ENCODE measurements at places on chromosomes 4 and X. TPM values are rescaled to one million over a fixed set of nuclear protein-coding genes. Genes with fewer than 3 reads are reported as not detected.

DNA sequence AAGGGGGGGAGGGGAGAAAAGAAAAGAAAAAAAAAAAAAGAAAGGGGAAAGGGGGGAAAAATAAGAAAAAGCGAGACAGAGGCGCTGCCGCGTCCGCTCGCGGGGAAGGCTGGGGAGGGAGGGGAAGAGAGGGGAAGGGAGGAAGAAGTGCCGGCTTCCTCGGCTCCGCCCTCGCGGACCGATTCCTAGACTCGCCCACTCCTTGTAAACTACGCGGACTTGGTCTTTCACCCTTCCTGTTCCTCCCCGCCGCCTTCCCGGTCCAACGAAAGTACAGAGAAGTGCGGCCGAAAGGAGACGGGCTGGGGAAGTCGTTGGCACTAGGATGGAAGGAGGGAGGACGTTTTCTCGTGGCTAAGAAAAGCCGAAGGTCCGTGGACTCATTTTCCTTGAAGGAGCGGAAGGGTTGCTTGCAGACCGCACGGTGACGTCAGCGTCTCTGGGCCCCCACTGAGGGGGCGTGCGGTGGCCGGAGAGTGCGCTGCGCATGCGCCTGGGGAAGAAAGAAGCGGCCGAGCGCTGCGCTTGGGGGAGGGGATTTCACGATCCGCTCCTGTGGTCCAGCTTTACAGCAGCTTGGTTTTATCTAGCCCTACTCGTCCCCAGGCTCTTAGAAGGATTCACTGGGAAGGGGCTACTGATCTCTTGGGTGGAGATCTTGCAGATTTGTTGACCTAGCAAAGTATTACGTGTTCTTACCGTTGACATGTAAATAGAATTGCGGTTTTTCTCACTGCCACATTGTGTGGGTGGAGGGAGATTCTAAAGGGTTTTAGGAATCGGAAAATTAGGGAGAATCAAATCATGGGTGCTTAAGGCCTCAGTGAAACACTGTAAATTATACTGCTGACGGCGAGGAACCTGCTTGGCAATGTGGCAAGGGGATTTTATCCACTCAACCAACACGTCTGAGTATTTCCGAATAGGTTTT, at the start of gene CCNI:
TSS of gene CCNI (minus strand) at position 121 of the 931 bp plus-strand sequence. CDS start 9,627 bp downstream, outside the sequence.
- peaks cover 3% of the 10 kb centered on the region for H3K27me3 ChIP-seq
- peak; percentile 96 for DNase-seq
- H3K4me3 ChIP-seq = no peak within 1 kb of the TSS
- peak within 1 kb of the TSS; percentile 100 for H3K27ac ChIP-seq

- no peaks in the 10 kb centered on the region for H3K36me3 ChIP-seq
- no peak overlapping the region for H3K27ac ChIP-seq
- H3K27me3 ChIP-seq = no peaks in the 10 kb centered on the region
- no peak for DNase-seq
- no peaks in the 10 kb centered on the region for H3K4me1 ChIP-seq
- no peak overlapping the region for H3K4me3 ChIP-seq
Measured at GRCh38 chr4:181559637-181560036, 683.6 kb upstream of the TENM3 start.

- H3K27me3 ChIP-seq = no peaks in the 10 kb centered on the region
- peaks cover 37% of the 10 kb centered on the region for H3K4me1 ChIP-seq
- H3K27ac ChIP-seq = no peak overlapping the region
Measured at GRCh38 chr4:153521478-153521877, 55.3 kb downstream of the TMEM131L start.

DNA sequence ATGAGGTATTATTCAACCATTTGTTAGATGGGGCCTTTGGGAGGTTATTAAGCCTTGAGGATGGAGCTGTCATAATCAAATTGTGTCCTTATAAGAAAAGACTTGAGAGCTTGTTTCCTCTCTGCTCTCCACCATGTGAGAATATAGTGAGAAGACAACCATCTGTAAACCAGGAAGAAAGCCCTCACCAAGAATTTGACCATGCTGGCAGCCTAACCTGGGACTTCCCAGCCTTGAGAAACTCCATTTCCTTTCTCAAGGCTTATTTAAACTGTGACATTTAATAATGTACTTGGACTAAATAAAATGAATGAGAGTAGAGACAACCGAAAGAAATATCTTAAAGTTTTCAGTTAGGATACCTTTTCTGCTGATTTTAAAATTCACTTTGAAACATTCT, 83.7 kb upstream of the GC start:
- no peak overlapping the region for H3K27ac ChIP-seq
- peaks cover 5% of the 10 kb centered on the region for H3K36me3 ChIP-seq
- H3K27me3 ChIP-seq = no peaks in the 10 kb centered on the region
- no peak overlapping the region for H3K4me3 ChIP-seq
- DNase-seq = no peak

- H3K4me3 ChIP-seq = peak overlapping the region; percentile 67
- H3K4me1 ChIP-seq = peaks cover 16% of the 10 kb centered on the region
- no peak overlapping the region for H3K27ac ChIP-seq
- peaks cover 18% of the 10 kb centered on the region for H3K27me3 ChIP-seq
Measured at GRCh38 chr4:2925931-2926860, 37.0 kb downstream of the NOP14 start.

DNA sequence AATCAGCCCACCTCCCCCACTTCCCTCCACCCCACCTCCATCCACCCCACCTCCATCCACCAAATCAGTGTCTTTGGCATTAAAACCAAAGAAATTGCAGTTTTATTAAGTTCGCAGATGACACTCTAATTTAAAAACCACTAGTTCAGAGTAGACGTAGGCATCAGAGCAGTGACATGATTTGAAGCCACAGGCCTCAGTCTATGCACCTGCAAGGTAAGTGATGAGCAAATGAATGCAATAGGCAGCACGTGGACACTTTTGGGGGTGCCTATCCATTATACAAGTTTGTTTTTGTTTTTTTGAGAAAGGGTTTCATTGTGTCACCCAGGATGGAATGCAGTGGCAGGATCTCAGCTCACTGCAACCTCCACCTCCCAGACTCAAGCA, 88.0 kb upstream of the TRIM2 start:
- H3K27ac ChIP-seq = no peak overlapping the region
- H3K27me3 ChIP-seq = peaks cover 2% of the 10 kb centered on the region
- no peaks in the 10 kb centered on the region for H3K36me3 ChIP-seq
- DNase-seq = no peak
- H3K4me3 ChIP-seq = no peak overlapping the region

DNA sequence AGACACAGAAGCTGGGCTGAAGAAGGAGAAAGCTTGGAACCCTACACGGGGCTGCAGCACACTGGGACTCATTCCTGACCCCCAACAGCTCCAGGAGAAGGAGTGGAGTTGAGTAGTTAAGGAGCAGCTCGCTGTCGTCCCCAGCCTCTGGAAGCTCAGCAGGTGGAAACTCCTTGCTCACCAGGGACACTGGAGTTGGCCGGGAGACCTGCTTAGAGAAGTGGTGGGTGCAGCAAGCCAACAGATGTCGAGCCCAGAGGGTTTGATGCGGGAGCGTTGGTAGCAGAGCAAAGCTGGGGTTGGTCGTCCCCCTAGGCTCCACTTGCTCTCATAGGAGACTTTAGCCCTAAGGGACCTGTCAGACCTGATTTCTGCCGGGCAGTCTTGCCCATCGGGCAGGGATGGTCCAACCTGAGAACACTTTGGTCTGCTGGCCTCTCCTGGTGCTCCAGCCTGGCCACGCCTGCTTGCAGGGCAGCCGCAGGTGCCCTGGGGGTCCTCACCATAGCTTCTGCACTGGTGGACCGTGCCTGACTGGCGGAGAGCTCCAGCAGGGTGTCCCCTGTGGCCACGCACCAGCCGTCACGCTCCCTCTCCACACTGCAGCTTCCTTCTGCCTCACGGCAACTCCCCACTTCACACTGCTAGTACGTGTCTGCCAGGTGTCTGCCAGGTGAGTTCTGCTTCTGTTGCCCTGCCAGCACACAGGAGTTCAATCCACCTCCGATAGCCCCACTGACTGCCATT, 353.7 kb downstream of the GASK1B start:
- peaks cover 3% of the 10 kb centered on the region for H3K27me3 ChIP-seq
- no peak for DNase-seq

- H3K4me1 ChIP-seq = no peaks in the 10 kb centered on the region
- H3K27me3 ChIP-seq = peaks cover 2% of the 10 kb centered on the region
- H3K36me3 ChIP-seq = no peaks in the 10 kb centered on the region
- H3K27ac ChIP-seq = no peak overlapping the region
- no peak overlapping the region for H3K4me3 ChIP-seq
Measured at GRCh38 chrX:70046978-70047377, 2.8 kb downstream of the AWAT2 start.

DNA sequence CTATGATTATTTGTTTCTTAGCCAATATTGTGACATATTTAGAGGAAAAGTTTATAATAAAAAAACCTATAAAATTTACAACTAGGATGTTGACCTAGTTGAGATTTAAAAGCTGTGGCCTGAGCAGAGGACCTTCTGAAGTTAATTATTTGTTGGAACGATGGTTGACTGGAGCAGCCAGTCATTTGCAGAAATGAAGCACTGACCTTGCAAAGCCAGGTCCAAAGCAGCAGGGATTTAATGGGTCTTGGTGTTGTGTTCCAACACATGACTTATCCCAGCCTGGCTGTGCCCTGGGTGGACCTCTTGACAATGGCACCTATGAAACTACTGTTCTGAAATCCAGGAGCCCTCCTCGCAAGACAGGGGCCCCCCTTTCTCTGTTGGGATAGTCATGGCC, 235.2 kb downstream of the FRAS1 start:
- no peak overlapping the region for H3K4me3 ChIP-seq
- no peak overlapping the region for H3K27ac ChIP-seq
- DNase-seq = no peak
- H3K27me3 ChIP-seq = no peaks in the 10 kb centered on the region
- peaks cover 3% of the 10 kb centered on the region for H3K36me3 ChIP-seq

DNA sequence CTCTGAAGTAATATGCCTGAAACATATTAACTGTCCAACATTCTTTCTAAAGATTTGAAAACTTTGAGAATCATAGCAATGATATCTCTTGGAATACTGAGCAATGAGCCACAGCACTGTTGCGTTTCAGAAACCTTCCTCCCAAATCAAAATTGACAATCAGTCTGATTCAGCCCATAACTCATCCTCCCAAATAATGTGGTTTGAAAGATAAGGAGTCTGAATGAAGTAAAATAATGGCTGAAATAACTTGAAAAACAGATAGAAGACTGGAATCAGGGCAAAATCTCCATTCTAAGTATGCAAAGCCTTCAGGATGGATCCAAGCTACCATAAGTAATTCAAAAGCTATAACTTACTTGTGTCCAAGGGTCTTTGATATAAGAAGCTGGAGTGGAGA, 98.6 kb upstream of the PLS3 start:
- H3K4me3 ChIP-seq = no peak overlapping the region
- H3K27ac ChIP-seq = no peak overlapping the region
- no peak for DNase-seq

- no peak for DNase-seq
- H3K4me3 ChIP-seq = no peak overlapping the region
- no peak overlapping the region for H3K27ac ChIP-seq
Measured at GRCh38 chr4:106868381-106869035, 167.6 kb downstream of the DKK2 start.

GRCh38 chrX:55619547-55619946, 3.7 kb upstream of the FOXR2 start:
- H3K27ac ChIP-seq = no peak overlapping the region
- DNase-seq = no peak
- H3K36me3 ChIP-seq = no peaks in the 10 kb centered on the region

GRCh38 chrX:114047558-114047957, 536.3 kb upstream of the HTR2C start:
- no peaks in the 10 kb centered on the region for H3K36me3 ChIP-seq
- H3K4me1 ChIP-seq = peaks cover 4% of the 10 kb centered on the region
- no peak for DNase-seq
- H3K27me3 ChIP-seq = peaks cover 1% of the 10 kb centered on the region
- no peak overlapping the region for H3K27ac ChIP-seq

GRCh38 chr4:56448301-56448700, 12.2 kb downstream of the PAICS start:
- H3K4me3 ChIP-seq = no peak overlapping the region
- no peaks in the 10 kb centered on the region for H3K27me3 ChIP-seq
- DNase-seq = no peak
- peaks cover 25% of the 10 kb centered on the region for H3K36me3 ChIP-seq

GRCh38 chrX:2266445-2267349, 234.1 kb downstream of the DHRSX start:
- H3K27ac ChIP-seq = no peak overlapping the region
- peaks cover 23% of the 10 kb centered on the region for H3K36me3 ChIP-seq
- no peak overlapping the region for H3K4me3 ChIP-seq
- H3K27me3 ChIP-seq = peaks cover 16% of the 10 kb centered on the region

DNA sequence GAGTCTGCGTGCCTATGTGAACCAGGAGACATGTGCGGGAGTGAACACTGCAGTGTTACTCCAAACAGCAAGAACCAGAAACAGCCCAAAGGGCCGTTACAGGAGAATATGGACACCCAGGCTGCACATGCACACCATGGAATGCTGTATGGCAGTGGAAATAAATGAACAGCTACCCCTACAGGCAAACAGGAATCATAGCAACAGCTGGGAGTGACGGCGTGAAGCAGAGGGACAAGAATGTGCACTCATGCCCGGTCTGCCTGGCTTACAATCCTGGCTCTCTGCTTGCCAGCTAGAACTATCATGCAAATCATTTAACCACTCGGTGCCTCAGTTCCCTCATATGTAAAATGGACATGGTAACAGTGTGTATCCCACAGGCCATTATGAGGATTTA, 16.6 kb downstream of the GPKOW start:
- peaks cover under 1% of the 10 kb centered on the region for H3K27me3 ChIP-seq
- no peaks in the 10 kb centered on the region for H3K4me1 ChIP-seq
- no peak overlapping the region for H3K4me3 ChIP-seq
- H3K27ac ChIP-seq = no peak overlapping the region

KLF3 gene
- total RNA-seq = 73.4 TPM

NHS gene
- 5.3 TPM for total RNA-seq

LIMCH1 gene
- 257 TPM for total RNA-seq

TLR6 gene
- 0.85 TPM for total RNA-seq

FABP2 gene
- total RNA-seq = not detected

SMR3A gene
- total RNA-seq = not detected

H2BW2 gene
- not detected for total RNA-seq

PCYT1B gene
- 26.1 TPM for total RNA-seq

LRRC66 gene
- total RNA-seq = 1.3 TPM

SLC6A8 gene
- total RNA-seq = 7.9 TPM

STS gene
- 7.2 TPM for total RNA-seq

GC gene
- total RNA-seq = 0.23 TPM
